ENCODE measurements at places on chromosomes 6 and 20.

GRCh38 chr6:1792989-1793388, 183.3 kb downstream of the FOXC1 start:
- no peak for DNase-seq

DNA sequence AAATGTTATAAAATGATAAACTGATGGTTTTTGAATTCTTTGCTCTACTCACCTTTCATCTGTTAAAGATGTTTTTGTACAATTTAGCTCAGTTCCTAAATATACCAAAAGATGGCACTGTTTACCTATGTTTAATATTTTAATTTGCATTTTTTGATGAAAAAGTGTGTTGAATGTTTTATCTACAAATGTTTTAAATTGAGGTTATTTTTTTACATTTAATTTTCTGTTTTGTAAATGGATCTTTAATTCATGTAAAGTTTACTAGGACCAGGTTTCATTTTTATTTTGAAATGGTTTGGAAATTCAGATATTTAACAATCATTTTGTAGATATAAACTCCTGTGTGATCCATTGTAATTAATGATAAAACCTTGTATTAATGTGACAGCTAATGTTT, 30.0 kb downstream of the CDKAL1 start:
- no peak for DNase-seq

DNA sequence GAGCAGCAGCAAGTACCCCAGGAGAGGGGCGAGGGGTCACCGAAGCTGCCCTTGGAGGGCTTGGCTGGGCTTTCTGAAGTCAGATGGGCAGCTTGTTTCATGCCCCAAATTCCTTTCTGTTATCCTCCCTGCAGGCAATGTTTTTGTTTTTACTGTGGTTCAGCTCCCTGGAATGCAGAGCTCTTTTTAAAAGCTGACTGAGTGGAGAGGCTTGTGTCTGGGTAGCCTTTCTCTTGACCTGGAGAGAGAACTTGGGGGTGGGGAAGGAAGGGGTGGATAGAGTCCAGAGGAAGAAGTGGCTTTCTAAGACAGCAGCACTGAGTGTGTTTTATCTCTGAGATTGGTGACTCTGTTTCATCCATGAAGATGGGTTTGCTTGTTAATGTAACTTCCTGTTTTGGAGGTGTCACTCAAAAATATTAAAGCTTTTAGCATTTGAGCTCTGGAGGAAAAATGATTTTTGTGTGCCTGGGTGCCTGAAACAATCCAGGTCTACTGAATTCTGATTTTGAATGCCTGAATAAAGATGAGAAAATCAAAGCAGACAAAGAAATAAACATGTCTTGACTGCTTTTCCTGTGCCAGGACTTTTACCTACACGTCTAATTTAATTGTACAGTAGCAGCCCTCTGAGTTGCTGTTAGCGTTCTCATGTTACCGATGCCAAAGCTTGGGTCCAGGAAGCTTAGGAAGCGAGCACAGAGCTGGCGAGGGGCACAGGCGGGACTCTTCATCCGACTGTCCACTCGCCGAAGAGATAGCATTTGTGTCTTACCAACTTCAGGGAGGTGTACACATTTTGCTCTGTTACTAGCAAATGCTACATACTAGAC, 78.2 kb upstream of the EEF1E1 start:
- DNase-seq: no peak

DNA sequence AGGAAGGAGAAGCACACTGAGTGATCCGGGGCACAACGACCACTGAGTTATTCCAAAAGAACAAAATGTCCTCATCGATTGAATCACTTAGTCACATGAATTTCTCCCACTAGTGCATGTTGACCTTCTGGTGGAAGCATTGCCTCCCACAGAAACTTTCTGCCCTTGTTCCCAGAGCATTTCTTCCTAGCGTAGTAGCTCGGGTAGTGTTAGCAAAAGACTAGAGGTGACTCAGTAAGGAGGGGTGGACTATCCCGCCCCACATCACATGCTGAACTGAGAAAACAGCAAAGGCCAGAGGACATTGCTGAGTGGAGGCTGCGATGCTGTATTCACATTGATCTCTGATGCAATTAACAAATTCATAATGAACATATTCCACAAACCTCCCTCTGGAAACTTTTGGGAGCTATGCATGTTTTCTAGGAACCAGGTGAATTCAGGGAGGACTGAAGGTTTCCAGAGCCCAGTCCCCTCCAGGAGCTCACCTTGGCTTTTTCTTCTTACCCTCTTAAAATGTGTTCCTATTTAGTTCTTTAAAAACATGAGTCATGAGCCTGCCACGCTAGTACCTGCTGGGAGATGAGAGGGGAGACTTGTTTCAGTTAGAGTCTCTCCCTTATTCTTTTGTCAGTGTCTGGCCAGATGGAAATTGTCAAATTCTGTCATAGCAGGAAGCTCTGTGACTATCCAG, 507.9 kb downstream of the CDH26 start:
- no peak for DNase-seq

DNA sequence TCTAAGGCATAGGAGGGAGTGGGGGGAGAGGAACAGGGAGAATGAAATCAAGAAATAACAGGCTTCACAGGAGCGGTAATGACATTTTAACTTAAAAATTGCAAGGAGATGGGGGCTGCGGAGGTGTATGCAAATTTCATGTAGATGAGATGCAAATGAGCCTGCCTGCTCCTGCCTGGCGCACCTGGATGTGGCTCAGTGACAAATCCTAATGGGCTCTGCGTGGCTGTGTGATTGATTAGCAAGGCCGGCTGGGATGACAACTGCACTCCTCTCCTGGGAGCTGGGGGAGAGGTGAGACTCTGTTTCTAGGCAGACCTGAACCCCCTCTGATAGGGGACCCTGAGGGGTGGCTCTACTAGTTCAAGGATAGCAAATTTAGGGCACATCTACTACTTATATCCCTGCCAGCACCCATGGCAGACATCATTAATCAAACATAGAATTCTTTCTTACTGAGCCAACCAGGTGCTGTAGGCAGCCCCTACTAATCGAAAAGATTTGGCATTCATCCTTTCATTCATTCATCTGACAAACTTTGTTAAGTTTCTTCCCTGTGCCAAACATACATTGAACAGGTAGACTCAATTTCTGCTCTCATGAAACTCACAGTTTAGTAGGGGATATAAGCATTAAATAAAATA, 38.4 kb upstream of the TGM2 start:
- no peak for DNase-seq

DNA sequence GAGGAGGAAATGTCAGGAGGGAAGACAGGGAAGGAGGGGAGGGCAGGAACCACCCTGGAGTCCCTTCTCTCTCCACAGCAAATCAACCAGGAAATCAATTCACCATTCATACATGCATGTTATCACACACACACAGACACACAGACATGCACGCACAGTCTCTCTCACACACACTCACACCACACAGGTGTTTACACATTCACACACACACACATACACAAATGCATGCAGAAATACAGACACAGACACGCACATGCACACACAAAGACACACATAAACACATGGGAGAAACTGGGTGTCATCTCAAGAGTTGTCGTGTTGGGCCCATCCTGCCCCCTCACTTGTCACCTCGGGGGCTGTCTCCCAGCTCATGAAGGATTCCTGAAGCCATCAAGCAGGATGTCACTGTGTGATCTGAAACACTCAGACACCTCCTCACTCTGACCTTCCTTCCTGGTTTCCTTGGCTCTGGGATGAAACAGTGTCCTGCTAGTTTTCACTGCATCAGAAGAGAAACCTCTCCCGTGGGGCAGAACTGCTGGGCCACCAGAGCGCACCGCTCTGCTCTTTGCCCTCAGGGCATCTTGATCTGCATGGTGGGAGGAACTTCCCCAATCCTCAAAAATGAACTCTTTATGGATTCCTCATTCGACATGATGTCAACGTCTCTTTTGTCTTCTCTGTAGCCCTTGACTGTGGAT, 9.2 kb downstream of the RAET1G start:
- DNase-seq: no peak

GRCh38 chr20:10332656-10333415, 101.2 kb downstream of the MKKS start:
- no peak for DNase-seq

DNA sequence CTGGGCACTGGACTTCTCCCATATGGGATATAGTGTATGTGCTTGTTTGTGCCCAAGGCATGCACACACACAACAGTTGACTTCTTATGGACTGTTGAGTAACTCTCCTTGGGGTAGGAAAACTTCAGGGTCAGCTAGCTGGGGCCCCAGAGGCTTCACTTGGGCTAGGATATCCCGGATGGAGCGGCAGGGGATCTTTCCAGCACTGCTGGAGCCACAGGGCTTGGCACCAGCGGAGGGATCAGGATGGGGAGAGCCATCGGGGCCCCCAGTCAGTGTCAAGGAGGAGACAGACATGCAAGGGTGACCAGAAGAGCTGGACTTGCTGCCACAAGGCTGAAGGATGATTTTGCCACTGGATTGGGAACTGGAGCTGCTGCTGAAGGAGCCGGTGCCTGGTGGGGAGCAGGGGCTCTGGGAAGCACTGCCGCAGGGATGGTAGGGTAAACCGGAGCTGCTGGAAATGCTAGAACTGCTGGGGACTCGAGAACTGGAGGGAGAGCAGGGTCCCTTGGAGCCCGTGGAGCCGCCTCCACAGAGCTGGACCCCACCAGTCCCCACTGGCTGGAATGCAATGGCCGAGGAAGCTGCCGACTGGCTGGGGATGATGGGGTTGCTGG, 1.5 kb downstream of the PSORS1C1 start:
- DNase-seq: no peak

DNA sequence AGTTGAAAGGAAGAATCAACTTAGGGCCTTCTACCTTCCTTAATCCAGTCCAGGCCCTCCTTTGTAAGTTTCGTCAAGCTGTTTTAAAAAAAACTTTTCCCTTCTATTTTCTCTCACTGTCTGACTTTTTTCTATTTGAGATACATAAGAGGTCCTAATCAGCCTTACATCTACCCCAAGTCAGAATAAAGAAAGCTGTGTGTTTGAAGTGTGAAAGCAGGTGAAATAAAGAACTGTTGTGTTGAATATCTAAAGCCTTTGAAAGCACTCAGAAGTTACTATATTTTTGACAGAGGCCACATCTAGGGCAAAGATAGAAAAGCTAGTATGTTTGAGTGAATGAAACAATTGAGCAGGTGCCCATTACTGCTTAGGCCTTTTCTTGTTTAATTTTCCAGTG, 35.5 kb downstream of the SH3BGRL2 start:
- no peak for DNase-seq

GRCh38 chr6:83314693-83315092, 116.2 kb downstream of the ME1 start:
- DNase-seq: no peak

DNA sequence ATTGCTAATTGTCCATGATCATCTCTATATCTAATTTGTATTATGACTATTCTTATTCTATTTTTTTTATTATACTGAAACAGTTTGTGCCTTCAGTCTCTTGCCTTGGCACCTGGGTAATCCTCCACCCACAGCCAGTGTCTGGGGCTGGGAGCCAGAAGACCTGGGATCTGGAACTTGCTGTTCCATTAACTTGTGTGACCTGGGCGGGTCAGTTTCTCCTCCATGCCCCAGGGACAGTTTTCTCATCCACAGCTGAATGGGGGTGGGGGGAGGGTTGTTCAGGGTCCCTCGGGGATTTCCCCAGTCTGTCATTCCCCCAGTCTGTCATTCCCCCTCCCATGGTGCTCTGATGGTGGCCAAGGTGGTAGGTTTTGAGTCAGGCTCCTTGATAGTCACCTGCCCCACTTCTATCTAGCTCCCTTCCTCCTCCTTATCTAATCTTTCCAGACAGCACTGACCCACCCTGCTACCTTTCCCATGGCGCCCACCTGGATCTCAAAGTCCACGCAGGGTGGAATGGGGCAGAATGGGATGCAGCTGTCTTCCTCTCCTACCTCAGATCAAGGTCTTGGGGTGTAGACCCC, 10.9 kb downstream of the ITPR3 start:
- no peak for DNase-seq

DNA sequence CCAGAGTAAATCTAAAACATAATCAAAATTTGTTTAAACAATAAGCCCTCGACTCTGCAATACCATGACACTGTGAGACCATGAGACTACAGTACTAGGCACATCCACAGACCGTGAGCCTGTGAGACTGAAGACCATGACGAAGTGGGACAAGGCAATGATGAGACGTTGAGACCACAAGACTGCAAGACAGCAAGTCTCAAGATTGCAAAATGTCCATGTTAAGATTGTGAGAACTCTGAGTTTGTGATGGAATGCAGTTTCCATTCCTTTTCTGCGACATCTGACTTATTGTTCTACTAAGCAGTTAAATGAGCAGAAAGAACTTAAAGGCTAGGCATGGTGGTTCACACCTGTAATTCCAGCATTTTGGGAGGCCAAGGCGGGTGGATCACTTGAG, 102.1 kb upstream of the PHACTR1 start:
- DNase-seq: no peak

DNA sequence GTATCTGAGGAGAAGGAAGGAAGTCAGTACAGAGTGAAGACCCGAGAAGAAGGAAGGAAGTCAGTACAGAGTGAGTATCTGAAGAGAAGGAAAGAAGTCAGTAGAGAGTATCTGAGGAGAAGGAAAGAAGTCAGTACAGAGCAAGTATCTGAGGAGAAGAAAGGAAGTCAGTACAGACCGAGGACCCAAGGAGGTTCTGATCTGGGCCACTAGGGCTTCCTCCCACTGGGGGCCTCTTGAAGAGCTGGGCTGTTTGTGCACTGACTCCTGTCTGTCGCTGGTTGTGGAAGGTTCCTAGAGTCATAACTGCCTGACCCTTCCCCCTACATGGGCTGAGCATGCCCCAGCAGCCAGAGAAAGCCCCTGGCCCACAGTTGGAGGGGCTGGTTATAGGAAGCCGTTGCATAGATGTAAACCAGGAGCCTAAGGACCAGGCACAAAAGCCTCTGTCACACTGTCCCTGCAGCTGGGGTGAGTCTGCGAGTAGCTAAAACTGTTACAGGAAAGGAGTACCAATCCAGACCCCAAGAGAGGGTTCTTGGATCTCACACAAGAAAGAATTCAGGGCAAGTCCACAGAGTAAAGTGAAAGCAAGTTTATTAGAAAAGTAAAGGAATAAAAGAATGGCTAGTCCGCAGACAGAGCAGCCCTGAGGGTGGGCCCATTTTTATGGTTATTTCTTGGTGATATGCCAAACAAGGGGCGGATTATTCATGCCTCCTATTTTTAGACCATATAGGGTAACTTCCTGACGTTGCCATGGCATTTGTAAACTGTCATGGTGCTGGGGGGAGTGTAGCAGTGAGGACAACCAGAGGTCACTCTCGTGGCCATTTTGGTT, 395.9 kb downstream of the PREX1 start:
- no peak for DNase-seq

- DNase-seq: no peak
Measured at GRCh38 chr20:60653111-60653845, 598.8 kb upstream of the CDH4 start.
